Esophagus muscularis mucosa (tissue), 4 donors: ENCODE measurements at places on chromosomes 6 and 20.

- no peak overlapping the region for H3K4me3 ChIP-seq
- DNase-seq: no peak
- no peak overlapping the region for H3K27ac ChIP-seq
- no peaks in the 10 kb centered on the region for H3K27me3 ChIP-seq
Measured at GRCh38 chr6:123489589-123489988, 147.2 kb downstream of the TRDN start.

DNA sequence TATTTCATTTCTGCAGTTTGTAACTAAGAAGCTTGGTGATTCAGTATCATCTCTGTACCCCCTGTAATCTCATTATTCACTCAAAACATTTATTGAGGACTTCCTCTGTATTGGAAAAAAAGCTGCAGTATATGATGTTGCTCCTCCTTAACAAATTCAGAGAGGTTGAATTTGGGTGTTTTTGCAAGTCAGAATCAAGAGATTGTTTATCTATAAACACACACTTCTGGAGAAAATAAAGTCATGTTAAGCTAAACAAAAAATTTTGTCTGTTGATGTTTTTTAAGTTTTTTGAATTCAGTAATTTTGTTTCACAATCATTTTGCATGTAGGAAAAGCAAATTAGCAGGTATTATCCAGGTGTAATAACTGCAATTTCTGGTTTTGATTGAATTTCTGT, 11.4 kb upstream of the RHAG start:
- H3K4me3 ChIP-seq: no peak overlapping the region
- no peaks in the 10 kb centered on the region for H3K36me3 ChIP-seq
- H3K4me1 ChIP-seq: no peaks in the 10 kb centered on the region
- DNase-seq: no peak

- no peaks in the 10 kb centered on the region for H3K4me1 ChIP-seq
- H3K4me3 ChIP-seq: no peak overlapping the region
- H3K27me3 ChIP-seq: no peaks in the 10 kb centered on the region
- no peak for DNase-seq
Measured at GRCh38 chr6:134491477-134491876, 173.6 kb upstream of the SGK1 start.

- peaks cover 23% of the 10 kb centered on the region for H3K36me3 ChIP-seq
- H3K27ac ChIP-seq: no peak overlapping the region
- no peaks in the 10 kb centered on the region for H3K27me3 ChIP-seq
- H3K4me1 ChIP-seq: no peaks in the 10 kb centered on the region
- no peak overlapping the region for H3K4me3 ChIP-seq
- DNase-seq: no peak
Measured at GRCh38 chr6:144782634-144783033, 497.5 kb downstream of the UTRN start.

- H3K27ac ChIP-seq: no peak overlapping the region
- H3K27me3 ChIP-seq: no peaks in the 10 kb centered on the region
- H3K4me3 ChIP-seq: no peak overlapping the region
- no peaks in the 10 kb centered on the region for H3K36me3 ChIP-seq
- no peak for DNase-seq
Measured at GRCh38 chr20:17525650-17526049, 5.5 kb downstream of the BFSP1 start.
